NT2/D1 (cell line): ENCODE measurements at places on chromosomes 3 and 15.
A peak's percentile ranks its signal among the peaks of the same experiment; 100 is the strongest.

GRCh38 chr3:9298236-9298635, 48.8 kb upstream of the SRGAP3 start:
- DNase-seq, result no peak

DNA sequence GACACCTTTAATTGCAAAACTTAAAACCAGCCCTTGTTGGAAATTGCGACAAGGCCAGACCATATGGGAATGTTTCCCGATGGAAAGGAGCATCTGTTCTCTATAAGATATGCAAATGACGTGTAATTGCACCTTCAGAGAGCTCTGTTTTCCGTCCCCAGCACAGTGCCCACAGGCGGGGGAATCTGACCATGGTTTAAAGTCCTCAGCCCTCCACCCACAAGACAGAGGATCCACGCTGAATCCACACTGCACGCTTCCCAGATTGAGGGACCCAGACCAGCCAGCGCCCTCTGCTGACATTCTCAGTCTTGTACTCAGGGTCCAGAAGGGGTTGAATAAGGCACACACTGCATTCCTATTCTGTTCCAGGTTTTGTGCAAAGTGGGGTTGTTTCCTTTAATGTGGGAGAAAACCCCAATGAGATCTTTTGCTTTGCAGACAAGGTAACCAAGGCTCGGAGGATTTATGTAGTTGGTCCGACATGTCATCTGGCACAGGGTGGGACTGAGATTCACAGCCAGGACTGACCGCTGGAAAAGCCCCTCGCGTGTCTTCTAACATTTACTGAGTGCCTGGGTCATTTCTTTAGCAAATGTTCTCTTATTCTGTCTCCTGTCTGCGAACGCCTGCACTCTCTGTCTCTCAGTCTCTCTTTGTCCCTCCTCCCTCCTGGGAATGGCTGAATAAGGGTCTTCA, 36.8 kb upstream of the KLHL25 start:
- no peak for DNase-seq

- DNase-seq, result no peak
Observed at GRCh38 chr3:58190291-58190690, 20.5 kb downstream of the DNASE1L3 start.

GRCh38 chr15:70401709-70402108, 304.0 kb upstream of the TLE3 start:
- no peak for DNase-seq

- no peak for DNase-seq
Observed at GRCh38 chr15:84908564-84908963, 24.1 kb downstream of the SLC28A1 start.

GRCh38 chr3:43062040-43062563, 43.8 kb downstream of the POMGNT2 start:
- no peak for DNase-seq

DNA sequence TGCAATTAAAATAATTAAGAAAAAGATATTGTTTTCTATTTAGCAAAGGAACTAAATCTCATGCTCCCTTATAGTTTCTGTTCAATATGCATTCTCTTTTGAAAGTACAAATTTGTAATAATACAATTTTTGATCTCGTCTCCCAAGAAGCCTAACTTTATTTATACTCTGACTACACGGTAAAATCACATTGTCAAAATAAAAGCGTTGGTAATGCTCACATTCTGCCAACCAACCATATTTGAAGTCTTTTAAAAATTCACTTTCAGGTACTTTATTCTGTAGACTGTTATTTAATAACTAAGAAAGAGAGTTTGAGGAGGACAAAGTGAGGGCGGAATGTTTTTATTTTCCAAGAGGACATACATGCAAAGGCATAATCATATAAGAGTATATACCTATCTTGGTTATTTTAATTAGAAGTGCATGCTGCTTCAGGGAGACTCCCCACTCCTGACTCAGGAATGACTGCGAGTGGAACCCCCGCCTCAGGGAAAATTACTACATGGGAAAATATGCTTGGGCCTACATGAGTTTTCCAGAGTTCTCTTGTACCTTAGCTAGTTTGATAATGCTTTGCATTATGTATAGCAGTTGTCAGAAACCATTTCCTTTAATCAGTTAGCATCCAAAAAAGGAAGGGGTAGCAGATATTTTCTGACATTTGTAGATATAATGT, 19.3 kb downstream of the MBNL1 start:
- no peak for DNase-seq

- DNase-seq, result no peak
Observed at GRCh38 chr3:168395551-168395950, 299.8 kb upstream of the GOLIM4 start.

- no peak for DNase-seq
Observed at GRCh38 chr3:55144015-55144673, 216.3 kb upstream of the LRTM1 start.

GRCh38 chr3:68977486-68978167, 35.9 kb downstream of the EOGT start:
- no peak for DNase-seq

- DNase-seq, result no peak
Observed at GRCh38 chr3:55330756-55331155, 156.3 kb downstream of the WNT5A start.

GRCh38 chr3:60399861-60400845, 851.1 kb downstream of the FHIT start:
- DNase-seq, result no peak

DNA sequence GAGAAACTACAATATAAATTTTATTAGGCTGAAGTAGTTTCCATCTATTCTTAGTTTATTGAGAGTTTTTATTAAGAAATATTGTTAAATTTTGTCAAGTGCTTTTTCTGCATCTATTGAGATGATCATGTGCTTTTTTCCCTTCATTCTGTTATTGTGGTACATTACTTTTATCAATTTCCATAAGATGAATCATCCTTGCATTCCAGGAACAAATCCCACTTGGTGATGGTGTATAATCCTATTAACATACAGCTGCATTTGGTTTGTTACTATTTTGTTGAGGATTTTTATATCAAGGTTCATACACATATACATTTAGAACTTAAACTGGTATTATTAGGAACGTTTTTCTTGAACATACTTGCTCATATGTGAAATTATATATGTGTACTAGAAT, 199.8 kb downstream of the TBC1D5 start:
- no peak for DNase-seq

- DNase-seq, result no peak
Observed at GRCh38 chr15:40857601-40858341, 13.9 kb downstream of the SPINT1 start.

- DNase-seq, result no peak
Observed at GRCh38 chr3:34882764-34883163, 756.6 kb upstream of the ARPP21 start.

- DNase-seq, result no peak
Observed at GRCh38 chr3:54264050-54264449, 141.7 kb downstream of the CACNA2D3 start.

DNA sequence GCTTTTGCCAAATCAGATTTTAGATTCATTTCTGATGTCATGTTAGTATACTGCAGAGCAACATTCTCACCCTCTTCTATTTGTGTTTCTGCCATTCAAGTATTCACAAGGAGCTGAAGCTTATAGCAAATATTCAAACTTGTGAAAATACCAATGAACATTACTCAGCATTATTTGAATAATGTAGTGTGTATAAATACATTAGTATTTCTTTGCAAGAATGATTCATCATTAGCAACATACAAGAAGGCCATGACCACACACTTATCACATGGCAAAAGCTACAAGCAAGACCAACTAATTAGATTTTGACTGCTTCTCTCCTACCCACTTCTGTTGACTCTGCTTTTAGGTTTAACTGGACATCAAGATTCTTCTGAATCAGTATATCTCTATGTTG, 124.9 kb downstream of the IGSF11 start:
- DNase-seq, result no peak

- no peak for DNase-seq
Observed at GRCh38 chr3:113623324-113623723, 73.1 kb downstream of the USF3 start.

DNA sequence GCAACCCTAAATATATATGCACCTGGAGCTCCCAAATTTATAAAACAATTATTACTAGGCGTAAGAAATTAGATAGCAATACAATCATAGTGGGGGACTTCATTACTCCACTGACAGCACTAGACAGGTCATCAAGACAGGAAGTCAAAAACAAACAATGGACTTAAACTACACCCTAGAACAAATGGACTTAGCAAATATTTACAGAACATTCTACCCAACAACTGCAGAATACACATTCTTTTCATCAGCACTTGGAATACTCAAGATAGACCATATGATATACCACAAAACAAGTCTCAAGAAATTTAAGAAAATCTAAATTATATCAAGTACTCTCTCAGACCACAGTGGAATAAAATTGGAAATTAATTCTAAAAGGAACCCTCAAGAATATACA, 201.5 kb downstream of the OSBPL10 start:
- no peak for DNase-seq

DNA sequence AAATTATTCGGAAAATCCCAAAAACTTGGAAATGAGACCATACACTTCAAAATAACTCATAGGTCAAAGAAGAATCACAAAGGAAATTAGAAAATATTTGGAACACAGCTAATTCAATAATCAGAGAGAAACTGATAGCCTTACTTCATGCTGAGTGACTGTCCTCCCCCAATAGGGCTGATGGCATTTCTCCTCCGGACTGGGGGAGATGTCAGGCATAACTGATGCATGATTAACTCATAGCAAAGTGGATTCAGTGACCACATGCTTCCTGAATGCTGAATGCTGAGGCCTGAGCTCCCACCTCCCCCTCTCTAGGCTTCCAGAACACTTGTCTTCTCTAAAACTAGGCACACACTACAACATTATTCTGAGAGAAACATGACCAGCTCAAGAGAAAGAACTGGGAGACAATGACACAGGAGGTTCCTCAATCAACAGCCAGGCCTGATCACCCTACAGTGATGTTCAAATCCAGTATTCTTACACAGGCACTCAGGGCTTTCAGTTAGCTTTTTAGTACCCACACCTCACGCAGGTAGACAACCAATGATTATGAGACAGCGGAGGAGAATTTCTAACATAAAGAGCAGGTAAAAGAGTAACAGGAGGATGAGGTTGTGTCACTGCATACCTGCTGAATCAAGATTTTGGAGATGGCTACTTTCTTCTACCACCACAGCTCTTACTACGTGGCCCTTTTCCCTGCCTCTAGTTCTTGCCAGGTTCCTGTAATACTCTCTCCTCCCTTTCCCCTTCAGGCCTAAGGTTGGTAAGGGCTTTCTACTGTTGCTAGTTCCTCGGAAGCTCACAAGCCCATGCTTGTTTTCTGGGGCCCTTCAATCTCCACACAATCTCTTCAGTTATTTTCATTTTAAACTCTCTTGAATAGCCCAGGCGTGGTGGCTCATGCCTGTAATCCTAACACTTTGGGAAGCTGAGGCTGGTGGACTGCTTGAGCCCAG, 96.1 kb downstream of the FMN1 start:
- DNase-seq, result no peak

GRCh38 chr15:90497376-90497775, 32.3 kb upstream of the CRTC3 start:
- no peak for DNase-seq

DNA sequence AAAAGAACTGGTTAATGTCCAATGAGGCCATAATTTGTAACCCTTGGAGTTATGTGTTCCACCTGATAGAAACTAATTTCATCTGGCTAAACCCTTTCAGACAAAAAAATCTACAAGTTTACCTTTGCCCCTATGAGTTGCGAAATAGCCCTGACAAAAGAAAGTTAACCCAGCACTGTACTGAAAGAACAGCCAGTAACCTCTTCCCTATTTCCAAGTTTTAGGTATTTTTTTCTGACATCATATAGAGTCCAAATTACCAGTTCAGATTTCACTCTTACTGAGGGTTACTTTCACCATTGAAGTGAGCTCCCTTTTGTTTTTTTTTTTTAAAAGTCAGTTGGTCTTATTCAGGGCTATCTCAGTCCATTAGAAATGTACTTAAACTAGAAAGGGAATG, 42.8 kb upstream of the PTPRG start:
- DNase-seq, result no peak

DNA sequence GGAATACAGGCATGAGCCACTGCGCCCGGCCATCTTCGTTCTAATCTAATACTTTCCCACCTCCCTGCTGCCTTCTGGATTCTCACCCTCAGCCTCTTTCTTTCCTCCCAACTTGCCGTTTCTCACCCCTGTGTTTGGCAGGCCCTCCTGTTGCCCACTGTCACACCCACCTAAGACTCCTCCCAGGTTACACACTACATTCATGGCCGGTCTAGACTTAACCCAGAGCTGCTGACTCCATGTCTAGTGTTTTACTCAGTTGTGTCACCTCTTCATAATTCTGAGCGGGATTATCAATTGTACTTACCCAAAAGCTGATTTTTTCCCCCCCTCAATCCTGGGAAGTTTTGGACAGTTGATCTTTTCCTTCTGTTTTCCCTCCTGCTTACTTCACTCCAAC, 223.8 kb downstream of the FEZF2 start:
- DNase-seq, result no peak

DNA sequence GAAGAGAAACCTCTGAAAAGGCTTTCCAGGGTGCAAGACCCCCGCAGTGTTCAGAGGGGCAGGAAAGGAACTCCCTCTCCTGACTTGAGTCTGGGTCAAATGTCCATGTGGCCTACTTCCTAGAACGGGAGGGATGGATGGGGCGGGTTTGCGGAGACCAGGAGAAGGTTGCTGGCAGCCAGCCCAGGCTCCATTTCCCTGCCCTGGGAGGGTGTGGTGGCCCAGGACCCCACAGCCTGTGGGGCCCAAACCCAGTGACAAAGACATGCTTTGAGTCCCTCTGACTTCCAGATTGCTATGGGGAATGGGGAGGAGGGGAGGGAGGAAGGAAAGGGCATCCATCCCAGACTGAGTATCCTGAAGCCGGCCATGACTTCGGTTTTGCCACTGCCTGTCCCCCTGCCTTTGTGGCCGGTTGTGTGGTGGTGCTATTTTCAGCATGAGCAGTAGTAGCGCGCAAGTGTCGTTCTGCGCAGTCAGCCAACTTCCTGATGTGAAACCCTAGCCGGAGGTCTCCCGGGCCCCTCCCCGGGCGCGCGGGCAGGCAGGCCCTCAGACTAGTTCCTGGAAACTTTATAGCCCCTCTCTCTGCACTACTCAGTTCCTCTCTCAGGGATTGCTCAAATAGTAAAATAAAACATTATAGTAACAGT, 24.4 kb downstream of the MAGEF1 start:
- no peak for DNase-seq

- peak; percentile 68 for DNase-seq
Observed at GRCh38 chr3:125039131-125040100, 16.4 kb downstream of the HEG1 start.

- DNase-seq, result no peak
Observed at GRCh38 chr3:170259907-170260306, 37.7 kb downstream of the PRKCI start.

- no peak for DNase-seq
Observed at GRCh38 chr15:57994221-57995049, 71.1 kb downstream of the ALDH1A2 start.

DNA sequence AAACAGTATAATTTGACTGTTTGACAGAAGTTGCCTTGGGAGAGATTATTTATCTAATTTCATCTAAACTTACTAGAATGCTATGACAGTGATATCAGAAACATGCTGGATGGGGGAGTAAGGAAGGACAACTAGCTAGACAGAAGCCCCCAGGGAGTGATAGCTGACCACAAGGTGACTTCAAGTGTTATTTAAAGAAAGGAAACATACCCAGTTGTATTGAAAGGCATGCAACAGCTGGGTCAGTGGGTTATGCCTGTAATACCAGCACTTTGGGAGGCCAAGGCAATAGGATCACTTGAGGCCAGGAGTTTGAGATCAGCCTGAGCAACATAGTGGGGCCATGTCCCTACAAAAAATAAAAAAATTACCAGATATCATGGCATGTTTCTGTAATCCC, 69.6 kb downstream of the SLC49A4 start:
- DNase-seq, result no peak
